Epithelial cell of proximal tubule (primary cell): ENCODE measurements at places on chromosomes 7 and 10. TPM values are rescaled to one million over a fixed set of nuclear protein-coding genes. Genes with fewer than 3 reads are reported as not detected.
A peak's percentile ranks its signal among the peaks of the same experiment; 100 is the strongest.

- DNase-seq = peak; percentile 43
Measured at GRCh38 chr10:111128331-111129180, 51.7 kb downstream of the ADRA2A start.

DNA sequence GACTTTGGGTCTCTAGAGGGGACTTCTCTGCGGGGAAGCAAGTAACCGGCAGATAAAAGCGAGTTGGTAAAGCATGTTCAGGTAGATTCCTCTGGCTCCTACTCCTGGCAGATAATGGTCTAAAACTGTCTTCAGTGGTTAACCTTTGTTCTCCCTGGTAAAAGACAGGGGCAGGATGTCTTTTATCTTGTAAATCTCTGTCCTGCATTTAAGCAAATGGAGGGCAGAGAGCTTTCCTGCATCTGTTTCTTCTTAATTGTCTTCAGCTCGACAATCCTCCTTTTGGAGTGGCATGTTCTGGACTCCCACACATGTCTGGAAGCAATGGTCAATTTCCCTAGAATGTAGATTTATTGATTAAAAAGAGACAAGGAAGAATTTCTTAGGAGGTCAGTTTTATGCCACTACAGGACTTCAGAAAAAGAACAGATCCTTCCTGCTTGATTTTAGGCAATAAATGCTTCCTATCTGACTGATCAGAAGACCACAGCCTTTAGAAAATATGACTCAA lies 16.6 kb downstream of the C7orf33 start:
- no peak for DNase-seq

GRCh38 chr10:97074256-97075145 lies 111.3 kb downstream of the SLIT1 start:
- DNase-seq = no peak

- DNase-seq = no peak
Measured at GRCh38 chr10:34513636-34514035, 301.5 kb downstream of the PARD3 start.

- no peak for DNase-seq
Measured at GRCh38 chr7:1340461-1341360, 108.0 kb downstream of the UNCX start.

GRCh38 chr7:108135446-108136190 lies 5.5 kb upstream of the LAMB4 start:
- DNase-seq = no peak

GRCh38 chr7:126790763-126791162 lies 462.0 kb downstream of the GRM8 start:
- no peak for DNase-seq

GRCh38 chr7:22612776-22613175 lies 112.8 kb upstream of the STEAP1B start:
- DNase-seq = no peak

- DNase-seq = no peak
Measured at GRCh38 chr7:81924494-81924893, 154.6 kb upstream of the HGF start.

GRCh38 chr10:123651421-123652047 lies 14.6 kb upstream of the GPR26 start:
- DNase-seq = no peak

- no peak for DNase-seq
Measured at GRCh38 chr7:104130726-104131125, 77.1 kb downstream of the ORC5 start.

GRCh38 chr7:108425714-108426275 lies 30.4 kb downstream of the NRCAM start:
- no peak for DNase-seq

- DNase-seq = no peak
Measured at GRCh38 chr7:44212018-44212417, 11.2 kb downstream of the YKT6 start.

- no peak for DNase-seq
Measured at GRCh38 chr10:93165367-93165766, 91.7 kb downstream of the CYP26A1 start.

- DNase-seq = no peak
Measured at GRCh38 chr7:17301471-17302456, 3.3 kb downstream of the AHR start.

DNA sequence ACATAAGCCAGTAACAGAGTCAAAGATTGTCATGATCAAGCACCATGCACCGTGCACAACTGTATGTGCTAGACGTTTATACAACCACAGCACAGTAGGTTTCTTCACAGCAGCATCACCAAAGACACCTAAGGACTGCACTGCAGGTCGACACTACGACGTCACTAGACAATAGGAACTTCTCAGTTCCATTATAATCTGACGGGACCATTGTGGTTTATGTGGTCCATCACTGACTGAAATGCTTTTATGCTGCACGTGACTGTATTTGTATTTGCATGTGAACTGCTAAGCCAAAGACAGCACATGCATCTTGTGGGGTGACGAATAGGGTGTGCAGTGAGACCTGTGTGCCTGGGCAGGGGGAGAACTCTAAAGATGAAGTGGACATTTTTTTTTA lies 164.9 kb downstream of the PARD3 start:
- no peak for DNase-seq

- peak; percentile 92 for DNase-seq
Measured at GRCh38 chr10:58516119-58516518, 3.4 kb downstream of the BICC1 start.

DNA sequence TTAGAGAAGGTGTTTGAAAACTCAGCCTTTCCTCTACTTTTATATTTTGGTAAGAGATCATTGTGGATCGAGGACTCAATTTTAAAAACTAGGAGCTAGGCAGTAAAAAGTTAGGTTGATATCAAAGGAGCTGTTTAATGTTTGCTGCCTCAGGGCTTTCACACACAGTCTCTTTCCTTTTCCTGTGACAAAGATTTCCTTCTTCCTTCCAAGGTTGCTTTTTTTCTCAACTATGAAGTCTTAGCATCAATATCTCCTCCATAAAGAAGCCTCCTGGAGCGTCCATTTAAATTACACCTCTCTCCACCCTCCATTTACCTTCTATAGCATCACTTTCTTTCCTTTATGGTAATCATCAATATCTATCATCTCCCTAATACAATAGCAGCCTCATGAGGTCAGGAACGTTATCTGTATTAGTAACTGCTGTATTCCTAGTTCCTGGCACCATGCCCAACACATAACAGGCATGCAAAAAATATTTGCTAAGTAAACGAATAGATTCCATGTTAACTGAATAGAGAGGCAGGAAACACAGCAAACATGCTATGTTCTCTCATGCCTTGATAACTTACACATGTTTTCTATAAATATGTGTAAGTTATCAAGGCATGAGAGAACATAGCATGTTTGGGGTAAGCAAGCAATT lies 48.5 kb downstream of the GNAT3 start:
- no peak for DNase-seq

DNA sequence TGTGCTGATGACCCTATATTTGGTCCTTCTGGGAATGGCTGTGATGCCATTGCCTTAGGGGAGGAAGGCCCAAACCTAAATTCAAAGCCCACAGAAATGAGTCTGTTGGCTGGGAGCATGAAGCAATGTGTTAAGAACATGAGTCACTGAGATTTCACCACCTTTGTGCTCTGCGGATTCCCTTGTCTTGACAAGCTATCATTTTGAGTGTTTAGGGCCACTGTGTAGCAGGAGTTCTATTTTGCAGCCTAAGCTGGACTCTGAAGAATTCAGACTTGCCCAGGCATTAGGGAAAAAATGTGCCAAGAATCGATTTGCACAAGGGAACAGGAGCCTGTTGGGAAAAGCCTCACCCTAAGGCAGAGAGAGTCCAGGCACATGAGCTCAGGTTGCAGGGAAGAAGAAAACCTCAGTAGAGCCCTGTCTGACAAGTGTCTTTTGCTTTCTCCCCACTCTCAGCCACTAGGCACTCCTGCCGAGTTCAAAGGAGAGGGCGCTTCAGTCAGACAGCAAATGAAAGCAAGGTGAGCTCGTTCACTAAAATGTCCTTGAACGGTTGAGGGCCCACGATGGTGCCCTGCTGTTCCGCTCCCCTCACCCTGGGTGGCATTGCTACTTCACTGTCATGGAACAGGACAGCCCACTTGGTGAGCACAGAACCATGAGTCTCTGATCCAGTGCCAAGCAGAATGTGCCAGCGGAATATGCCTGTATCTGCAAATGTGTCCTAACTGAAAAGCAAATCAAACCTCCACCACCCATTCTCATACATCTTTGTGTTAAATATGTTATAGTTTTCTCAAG lies 93.6 kb downstream of the PRLHR start:
- DNase-seq = peak; percentile 65

GRCh38 chr10:35421553-35422178 lies 85.4 kb downstream of the CCNY start:
- peak; percentile 94 for DNase-seq

GRCh38 chr10:69470463-69471384 lies 19.5 kb downstream of the TSPAN15 start:
- no peak for DNase-seq

GRCh38 chr7:102061981-102062390 lies 224.7 kb upstream of the SH2B2 start:
- peak; percentile 90 for DNase-seq

GRCh38 chr10:104767282-104767681 lies 126.2 kb downstream of the SORCS3 start:
- DNase-seq = no peak

- no peak for DNase-seq
Measured at GRCh38 chr7:34034728-34035127, 129.4 kb downstream of the BMPER start.

- DNase-seq = no peak
Measured at GRCh38 chr7:129412501-129412900, 21.7 kb upstream of the STRIP2 start.

GRCh38 chr10:37789590-37789989 lies 67.8 kb downstream of the ZNF248 start:
- no peak for DNase-seq

- no peak for DNase-seq
Measured at GRCh38 chr10:37667736-37668135, 189.7 kb downstream of the ZNF248 start.

DNA sequence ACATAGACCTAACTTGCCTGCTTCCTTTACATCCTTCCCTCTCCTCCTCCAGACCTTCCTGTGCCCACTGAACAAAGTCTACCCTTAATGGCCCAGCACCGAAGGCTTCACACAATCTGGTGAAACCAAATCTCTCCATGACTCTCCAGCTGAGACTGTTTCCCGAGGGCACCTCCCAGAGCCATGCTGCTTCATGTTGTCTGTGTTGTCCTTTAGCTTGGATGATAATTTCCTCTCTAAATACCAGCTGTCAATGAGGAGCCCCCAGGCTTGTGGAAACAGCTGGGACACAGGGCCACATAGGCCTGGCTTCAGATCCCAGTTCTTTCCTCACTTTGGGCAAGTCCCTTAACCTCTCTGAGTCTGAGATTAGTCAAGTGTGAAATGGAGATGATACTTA lies 54.3 kb downstream of the DLD start:
- no peak for DNase-seq

DNA sequence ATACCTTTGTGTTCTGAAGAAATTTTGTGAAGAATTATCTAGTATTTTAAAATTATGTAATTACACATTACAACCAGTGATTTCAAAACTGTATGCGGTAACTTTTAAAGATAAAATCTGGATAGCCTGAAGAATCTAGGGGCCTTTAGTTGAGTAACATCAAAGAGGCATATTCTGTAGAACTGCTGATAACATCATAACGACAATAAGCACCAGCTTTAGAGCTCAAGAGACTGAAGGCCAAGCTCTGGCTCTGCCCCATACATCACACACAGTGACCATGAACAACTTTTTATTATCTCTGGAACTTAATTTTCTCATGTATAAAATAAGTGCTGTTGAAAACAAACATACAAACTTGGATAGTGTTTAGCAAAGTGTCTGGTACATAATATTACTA lies 121.1 kb upstream of the RHOBTB1 start:
- DNase-seq = no peak

GRCh38 chr10:25083546-25084111 lies 67.2 kb downstream of the THNSL1 start:
- no peak for DNase-seq

DNA sequence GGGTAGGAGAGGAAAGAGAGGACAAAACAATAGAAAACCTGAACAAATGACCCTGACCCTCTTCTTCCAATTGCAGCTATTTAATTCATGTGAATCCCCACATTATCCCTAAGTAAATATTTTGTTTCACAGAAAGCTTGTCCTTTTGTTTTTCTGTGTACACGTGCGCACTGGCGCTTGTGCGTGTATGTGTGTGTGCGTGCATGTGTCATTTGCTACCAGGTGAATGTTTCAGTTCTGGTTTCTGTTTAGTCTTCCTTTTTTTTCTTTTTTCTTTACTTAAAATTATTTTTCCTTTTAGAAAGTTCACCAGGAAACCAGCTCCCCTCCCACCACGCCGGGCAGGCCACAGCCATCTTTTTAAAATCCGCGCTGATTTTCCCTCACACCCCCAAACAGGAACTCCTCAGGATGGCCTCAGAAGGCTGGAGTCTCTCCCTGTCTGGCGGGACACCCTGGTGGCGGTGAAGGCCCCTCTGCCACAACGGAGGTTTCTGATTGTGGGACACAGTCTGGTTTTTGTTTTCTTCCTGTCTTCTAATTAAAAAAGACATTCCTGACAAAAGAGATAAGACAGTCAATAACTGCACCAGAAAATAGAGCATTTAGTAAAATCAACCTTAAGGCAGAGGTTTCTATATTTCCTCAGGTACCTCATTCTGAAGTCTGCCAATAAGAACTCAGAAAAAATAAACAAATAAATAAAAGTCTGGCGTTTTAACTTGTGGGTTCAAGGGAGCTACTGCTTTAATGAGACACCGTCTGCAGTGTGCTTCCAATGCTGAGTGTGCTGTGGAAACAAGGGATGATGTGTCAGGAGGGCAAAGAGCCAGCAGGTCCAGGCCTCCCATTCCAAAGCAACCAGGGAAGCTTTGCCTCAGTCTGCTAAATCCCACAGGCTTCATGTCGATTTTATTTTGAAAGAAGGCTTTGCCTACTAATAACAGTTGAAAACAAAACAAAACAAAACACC lies 17.4 kb downstream of the IRF5 start:
- DNase-seq = no peak

- no peak for DNase-seq
Measured at GRCh38 chr10:32031920-32032319, 24.3 kb downstream of the KIF5B start.

Gene ITPRIP
- total RNA-seq = 13.8 and 16.8 TPM in 2 replicates

Gene OR13A1
- not detected in 2 replicates for total RNA-seq

Gene NKX1-2
- not detected in 2 replicates for total RNA-seq

Gene CLCN1
- total RNA-seq = not detected in 2 replicates

Gene CCL26
- not detected in 2 replicates for total RNA-seq

Gene ZEB1
- 13.2 and 16.0 TPM in 2 replicates for total RNA-seq

Gene EPO
- not detected in 2 replicates for total RNA-seq

Gene ASIC3
- total RNA-seq = 2.5 TPM in 1 of 2 replicates, not detected in the other

Gene PON1
- not detected in 2 replicates for total RNA-seq

Gene CCL24
- total RNA-seq = not detected in 2 replicates

Gene TMEM254
- 11.6 and 12.1 TPM in 2 replicates for total RNA-seq

Gene CAV1
- 66.7 and 110 TPM in 2 replicates for total RNA-seq

Gene ERVW-1
- not detected in 2 replicates for total RNA-seq

Gene ATP6V0A4
- total RNA-seq = 0.58 and 3.2 TPM in 2 replicates

Gene ZNF804B
- total RNA-seq = not detected in 2 replicates

Gene LSM5
- total RNA-seq = 27.3 and 41.1 TPM in 2 replicates
